Tibial artery (tissue), 4 donors: ENCODE measurements at places on chromosomes 7 and 10.

DNA sequence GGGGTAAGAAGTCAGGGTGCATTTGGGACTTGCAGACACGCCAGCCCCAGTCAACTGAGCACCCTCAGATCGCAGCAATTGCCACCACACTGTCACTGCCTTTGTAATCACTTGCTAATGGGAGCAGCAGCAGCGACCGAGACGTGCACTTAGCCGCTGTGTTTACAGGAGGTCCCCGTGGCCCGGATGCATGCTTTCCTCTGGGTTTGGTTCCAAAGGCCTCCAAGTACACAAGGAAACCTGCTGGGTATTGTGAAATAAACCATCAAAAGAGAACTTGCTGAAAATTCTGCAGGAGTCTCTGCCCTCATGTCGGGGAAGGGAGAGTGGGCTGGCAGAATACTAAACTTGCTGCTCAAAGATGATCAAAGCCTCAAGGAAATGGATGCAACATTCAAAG lies 341.7 kb downstream of the DNAJB6 start:
- no peak for DNase-seq

GRCh38 chr10:4058514-4059029 lies 273.6 kb upstream of the KLF6 start:
- no peak for DNase-seq

- no peak for DNase-seq
These were observed 160.5 kb downstream of the NRF1 start for GRCh38 chr7:129771928-129772479.

GRCh38 chr7:36289833-36290661 lies 99.6 kb upstream of the ANLN start:
- DNase-seq = no peak

DNA sequence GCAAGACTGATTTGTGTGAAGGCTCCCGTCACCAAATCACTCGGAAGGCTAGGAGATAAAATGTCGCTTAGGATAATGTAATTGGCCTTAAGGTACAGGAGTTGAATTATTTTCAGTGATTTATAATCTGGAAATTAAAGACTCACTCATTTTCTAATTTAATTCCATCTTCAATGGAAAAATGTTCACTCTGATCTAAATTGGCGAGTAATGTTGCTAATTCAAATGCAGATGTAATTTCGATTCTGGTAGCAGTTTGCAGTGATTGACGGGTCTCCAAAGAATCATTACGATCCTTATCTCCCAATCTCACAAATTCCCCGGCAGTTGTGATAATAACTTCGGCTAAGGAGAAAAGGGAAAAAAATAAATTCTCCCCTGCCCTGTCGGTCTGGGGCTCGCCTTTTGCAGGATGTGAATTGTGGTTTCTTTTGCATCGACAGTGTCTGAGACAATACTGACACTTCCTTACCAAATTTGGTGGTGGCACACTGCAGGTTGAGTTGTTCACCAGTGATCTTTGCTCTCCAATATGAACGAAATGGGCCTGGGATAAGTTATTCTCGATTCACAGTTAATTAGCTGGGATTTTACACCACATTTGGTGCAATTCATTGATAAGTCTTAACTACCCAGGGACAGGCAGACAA lies 215.1 kb upstream of the GPR26 start:
- no peak for DNase-seq

DNA sequence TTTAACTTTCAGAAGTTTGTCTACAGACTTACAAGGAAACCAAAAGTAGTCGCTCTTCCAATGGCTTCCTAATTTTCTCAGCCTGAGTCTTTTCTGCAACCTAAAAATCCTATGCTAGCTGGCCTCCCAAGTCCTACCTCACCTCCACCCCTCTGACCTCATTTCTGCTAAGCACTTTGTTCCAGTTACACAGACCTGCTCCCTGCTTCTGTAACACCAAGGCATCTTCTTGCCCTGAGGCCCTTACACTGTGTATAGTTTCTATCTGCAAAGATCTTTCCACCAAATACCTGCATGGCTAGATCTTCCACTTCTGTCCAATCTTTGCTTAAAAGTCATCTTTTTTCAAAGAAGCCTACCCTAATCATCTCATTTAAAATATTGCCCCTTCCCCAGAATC lies 1.9 kb upstream of the SNX13 start:
- DNase-seq = no peak

DNA sequence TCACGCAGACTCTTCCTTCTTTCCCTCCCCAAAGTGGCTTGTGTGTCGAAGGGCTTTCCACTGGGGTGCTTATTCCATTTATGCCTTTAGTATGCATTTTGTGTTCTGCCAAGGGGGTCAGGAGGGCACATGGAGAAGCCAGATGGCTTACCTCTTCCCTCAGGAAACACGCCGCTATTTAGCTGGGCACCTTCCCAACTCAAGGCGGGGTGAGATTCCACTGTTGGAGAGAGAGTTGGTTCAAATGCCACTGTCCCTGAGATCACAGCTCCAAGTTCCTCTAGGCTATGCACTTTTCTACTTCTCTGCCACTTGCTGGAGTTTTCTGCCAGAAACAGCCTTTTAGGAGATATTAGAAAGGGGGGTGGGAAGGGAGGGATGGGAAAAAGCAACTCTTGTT lies 1091.8 kb downstream of the LRMDA start:
- no peak for DNase-seq
